ENCODE measurements at places on chromosomes 16 and 17. TPM values are rescaled to one million over a fixed set of nuclear protein-coding genes. Genes with fewer than 3 reads are reported as not detected.
A peak's percentile ranks its signal among the peaks of the same experiment; 100 is the strongest.

- peak; percentile 87 for DNase-seq
These were observed 11.4 kb upstream of the MC1R start for GRCh38 chr16:89907055-89907814.

GRCh38 chr16:47519037-47519436, 57.9 kb downstream of the PHKB start:
- no peak for DNase-seq

GRCh38 chr17:15307710-15308111, 33.7 kb downstream of the TEKT3 start:
- no peak for DNase-seq

DNA sequence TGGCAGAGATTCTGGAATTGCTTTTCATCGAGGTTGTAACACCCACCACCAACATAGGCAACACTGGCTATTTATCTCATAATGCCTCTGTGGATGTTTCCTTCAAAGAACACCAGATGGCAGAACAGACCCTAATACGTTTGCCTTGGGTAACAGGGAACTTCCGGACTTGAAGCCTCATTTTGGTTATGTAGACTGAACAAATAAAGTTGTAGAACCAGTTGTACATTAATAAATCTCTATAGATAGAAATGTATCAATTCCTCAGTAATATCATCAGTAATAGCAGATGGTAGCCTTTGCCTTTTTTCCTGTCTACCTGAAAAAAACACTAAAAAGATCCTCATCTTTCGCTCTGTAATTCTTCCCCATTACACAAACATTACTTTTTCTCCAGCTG, 25.9 kb upstream of the APOH start:
- DNase-seq: peak; percentile 90

Gene SLFN11
- 52.8 TPM for total RNA-seq

GRCh38 chr16:12099451-12100123, 123.1 kb downstream of the SNX29 start:
- DNase-seq: no peak

GRCh38 chr16:59030923-59031485, 296.9 kb upstream of the GOT2 start:
- no peak for DNase-seq

Gene FBXW10
- total RNA-seq: under 0.01 TPM

Gene MYH3
- total RNA-seq: 1.8 TPM

DNA sequence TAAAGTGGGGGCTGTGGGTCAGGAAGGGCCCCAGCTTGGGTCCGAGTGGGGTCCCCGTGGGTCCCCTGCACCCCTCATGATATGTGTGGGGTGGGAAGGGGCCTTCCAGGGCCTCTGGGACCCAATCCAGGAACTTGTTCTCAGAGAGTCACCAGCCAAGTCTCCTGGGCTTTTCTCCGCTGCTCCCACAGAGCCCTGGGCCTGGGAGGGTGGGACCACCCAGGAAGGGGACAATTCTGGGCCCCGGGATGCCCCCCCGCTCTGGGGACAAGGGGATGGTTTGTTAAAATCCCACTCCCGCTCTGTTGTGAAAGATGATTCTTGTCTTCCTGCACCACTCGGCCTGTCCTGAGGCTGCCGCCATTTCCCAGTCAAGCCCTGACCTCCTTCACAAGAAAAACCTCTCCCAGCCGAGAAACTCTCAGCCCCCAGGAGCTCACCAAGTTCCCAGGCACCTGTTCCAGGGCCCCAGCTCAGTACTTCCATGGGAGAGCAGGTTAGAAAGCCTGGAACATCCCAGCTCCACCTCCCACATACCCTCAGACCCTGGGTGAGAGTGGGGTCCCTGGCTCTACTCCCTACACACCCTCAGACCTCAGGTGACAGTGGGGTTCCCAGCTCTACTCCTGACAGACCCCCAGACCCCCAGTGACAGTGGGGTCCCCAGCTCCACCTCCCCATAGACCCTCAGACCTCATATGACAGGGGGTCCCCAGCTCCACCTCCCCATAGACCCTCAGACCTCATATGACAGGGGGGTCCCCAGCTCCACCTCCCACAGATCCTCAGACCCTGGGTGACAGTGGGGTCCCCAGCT, 75.1 kb downstream of the METRNL start:
- no peak for DNase-seq

Gene UBE2I
- 37.1 TPM for total RNA-seq

Gene ZBTB4
- total RNA-seq: 36.2 TPM

DNA sequence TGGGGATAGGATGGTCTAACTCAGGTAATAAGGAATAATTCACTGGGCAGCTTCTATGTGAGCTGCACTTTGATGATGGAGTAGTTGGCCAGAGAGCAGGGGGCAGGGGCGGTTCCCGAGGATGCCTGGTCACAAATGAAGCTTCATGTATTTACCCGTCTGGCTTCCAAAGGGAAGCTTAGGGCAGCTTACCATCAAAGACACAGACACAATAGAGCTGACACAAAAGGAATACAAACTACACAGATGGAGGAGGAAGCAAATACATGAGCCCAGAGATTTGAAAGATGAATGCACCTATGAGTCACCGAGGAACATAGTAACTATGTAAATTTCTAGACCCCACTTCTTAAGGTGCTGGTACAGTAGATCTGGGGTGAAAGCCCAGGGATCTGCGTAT, 8.7 kb upstream of the EMP2 start:
- DNase-seq: no peak

DNA sequence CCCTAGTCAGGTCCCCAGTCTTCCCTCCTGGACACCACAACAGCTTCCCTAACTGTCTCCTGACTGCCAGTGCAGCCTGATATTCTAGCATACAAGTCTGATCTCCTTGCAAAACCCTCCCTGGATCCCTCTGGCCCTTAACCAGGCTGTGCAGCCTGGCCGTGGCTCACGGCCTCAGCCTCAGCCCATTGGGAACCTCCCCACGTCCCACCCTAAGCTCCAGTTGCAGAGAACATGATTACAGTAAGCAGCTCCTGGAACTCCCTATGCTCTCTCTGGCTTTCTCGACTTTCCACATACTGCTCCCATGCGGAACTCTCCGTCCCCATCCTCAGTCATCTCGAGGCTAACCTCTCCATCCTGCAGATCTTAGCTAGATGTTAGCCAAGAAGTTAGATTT, 13.0 kb downstream of the ALOX12B start:
- peak; percentile 82 for DNase-seq

Gene BFAR
- total RNA-seq: 142 TPM

Gene EVPL
- not detected for total RNA-seq

DNA sequence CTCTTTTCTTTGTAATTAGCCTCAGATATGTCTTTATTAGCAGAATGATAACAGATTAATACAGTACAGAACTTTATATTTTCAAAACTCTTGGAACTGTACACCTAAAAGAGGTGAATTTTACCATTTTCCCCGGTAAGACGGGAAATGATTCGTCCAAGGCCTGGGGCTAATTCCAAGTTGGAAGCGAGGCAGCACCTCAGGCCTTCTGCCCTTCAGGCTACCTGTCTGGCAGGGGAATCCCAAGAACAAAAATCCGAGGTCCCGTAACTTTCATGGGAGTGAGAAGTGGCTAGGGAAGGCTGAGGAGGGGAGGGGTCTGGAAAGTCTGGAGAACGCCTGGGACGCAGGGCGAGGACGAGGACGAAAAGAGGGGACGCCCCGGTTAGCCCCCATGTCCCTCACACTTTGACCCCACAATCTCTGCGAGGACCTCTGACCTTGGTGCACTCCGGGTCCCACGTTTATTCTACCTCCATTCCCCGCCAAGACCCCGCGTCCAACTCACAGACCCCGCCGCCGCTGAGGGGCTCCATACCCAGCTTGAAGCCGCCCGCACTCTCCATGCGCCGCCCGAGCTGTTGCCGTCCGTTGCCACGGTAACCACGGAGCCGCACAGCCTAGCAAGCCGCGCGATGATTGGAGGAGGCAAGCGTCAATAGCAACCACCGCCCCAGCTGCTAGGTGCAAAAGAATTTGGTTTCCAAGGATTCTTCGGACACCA, at the start of gene HYDIN:
TSS of gene HYDIN (minus strand) at position 601 of the 724 bp plus-strand sequence. CDS start 43,827 bp downstream, outside the sequence.
- DNase-seq: peak; percentile 72

DNA sequence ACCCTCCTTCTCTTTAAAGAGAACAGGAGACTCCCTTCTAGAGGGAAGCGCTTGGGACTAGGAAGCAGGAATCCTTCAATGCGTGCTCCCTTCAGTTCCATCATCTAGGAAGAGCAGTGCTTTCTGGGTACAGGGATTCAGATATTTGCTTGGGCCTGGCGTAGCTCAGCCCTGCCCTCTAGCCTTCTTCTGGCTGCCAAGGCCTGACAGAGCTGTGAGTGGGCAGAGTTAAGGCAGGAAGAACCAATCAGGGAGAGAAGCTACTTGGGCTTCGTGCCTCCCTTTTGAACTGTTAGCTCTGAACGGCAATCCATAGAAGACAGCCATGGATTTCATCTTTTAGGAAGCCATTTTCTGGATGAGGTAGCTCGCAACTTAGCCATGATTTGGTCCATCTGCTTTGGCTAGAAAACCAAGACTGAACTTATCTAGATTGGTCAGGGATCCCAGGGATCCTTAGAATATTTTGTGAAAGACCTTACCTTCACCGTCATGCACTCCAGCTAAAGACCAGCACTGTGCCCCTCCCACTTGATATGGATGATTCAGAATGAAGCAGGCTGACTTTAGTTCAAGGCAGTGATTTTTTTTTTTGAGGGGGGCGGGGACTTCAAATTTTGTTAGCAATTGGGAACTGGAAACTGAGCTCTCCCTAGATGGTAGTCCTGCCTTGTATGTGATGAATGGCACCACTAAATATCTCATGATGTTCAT, 2.5 kb upstream of the CORO6 start:
- DNase-seq: peak; percentile 89

DNA sequence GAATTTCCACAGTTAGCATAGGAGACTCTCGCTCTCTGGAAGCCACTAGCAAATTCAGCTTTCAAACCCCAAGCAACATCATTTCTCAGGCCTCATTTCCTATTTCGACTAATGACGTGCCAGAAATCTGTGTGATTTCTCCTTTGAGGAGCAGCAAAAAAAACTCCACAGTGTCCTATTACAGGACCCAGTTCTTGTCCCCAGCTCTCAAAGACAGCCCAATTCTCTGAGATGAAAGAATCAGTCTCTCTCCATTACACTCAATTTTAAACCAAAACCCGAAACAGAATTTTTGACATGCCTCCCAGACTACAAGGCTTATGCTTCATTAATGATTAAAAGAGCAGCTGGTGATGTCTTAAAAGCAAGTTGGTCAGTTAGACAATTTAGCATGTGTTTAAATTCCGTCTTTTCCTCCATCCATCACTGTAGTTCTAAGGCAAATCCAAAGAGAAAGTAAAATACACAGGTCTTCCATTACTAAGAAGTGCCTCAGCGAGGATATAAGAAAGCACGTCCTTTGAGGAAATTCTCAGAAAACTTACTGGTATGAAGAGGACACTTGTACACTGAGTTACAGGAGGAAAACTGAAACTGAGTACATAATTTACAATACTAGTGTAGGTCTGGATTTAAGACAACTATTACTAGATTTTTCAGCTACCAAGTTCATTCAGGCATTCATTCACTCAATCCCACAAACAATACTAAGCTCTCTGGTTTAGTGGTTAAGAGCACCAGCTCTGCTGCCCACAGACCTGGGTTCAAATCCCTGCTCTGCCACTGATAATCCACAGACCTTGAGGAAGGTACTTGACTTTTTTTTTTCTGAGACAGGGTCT, 12.5 kb downstream of the TOM1L2 start:
- no peak for DNase-seq

DNA sequence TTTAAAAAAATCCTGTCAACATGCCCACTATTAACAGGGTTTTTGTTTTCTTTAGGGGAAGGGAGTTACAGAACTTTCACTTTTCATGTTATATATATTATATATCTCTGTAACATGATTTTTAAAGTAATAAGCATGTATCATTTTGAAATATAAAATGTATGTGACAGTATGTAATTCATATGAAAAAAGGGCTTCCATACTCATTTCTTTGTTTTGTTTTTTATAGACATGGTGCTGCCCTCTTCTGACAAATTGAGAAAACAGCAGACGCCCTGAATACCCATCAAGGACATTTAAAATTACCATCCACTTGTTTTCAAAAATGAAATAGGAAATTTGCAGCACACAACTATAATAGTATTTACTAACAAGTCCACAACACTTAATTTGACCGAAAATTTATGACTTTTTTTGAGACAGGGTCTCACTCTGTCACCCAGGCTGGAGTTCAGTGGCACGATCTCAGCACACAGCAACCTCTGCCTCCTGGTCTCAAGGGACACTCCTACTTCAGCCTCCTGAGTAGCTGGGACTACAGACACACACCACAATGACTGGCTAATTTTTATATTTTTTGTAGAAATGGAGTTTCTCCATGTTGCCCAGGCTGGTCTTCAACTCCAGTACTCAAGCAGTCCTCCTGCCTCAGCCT, 30.4 kb downstream of the CFDP1 start:
- DNase-seq: peak; percentile 63

Gene IGFALS
- not detected for total RNA-seq

Gene HS3ST3A1
- total RNA-seq: 7.1 TPM

DNA sequence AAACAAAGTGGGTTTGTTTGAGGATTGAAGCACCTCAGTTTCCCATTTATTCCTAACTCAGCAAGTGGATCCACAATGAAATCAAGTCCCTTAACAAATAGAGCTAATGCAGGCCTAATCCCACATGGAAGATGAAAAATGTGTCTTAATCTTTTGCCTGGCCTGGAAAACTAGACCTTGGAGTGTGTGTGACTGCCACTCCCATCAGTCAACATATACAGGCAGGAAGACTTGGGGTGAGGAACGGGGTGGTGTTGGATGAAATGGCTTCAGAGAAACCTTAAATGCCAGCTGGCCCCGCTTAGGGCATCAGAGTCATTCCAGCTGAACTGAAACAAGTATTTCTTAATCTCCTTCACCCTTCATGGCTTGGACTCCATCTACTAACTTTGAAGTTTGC, 269.5 kb downstream of the MAF start:
- DNase-seq: no peak

GRCh38 chr17:31404028-31404949, 12.8 kb downstream of the RAB11FIP4 start:
- no peak for DNase-seq

DNA sequence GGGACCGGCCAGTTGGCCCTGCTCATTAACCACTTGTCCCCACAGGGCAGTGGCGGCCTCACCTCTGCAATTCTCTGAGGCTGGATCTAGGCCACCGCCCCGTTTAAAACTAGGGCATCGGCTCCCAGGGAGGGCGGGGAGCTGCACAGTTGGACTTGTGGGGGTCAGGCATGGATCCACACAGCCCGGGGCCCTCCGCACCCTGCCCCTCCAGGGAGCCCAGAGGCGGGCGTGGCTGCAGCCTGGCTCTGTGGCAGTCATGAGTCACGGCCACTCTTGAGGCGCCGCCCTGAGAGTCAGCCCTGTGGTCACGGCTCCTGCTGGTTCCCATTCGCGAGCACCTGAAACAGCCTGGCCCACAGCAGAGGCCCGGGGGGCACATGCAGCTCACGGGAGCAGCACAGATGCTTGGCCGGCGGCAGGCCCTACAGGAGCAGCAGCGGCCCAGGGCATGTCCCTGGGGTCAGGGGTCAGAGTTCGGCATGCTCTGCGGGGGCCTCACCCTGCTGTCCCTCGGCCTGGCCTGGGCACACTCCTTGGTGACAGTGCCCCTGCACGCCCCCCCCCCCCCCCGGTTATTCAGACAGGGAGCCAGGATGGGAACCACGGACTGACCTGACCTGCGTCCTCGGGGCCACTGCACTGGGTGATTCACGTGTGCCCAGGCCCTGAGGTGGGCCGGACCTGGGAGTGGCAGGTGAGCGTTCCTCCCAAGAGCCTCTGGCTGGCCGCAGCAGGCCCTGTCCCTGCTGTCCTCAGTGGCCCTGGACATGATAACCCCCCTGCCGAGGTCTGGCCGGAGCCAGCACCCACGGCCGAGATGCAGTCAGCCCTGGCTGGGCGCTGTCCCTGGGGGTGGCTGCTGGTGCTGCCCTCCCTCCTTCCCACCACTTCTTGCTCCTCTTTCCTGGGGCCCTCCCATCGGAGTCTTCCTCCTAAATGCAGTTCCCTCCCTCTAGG, 8.2 kb downstream of the CAPN15 start:
- peak; percentile 100 for DNase-seq

Gene SALL1
- total RNA-seq: under 0.01 TPM
